ENCODE measurements at places on chromosomes 12 and 14. TPM values are rescaled to one million over a fixed set of nuclear protein-coding genes. Genes with fewer than 3 reads are reported as not detected.

- DNase-seq, result no peak
These were observed 1.2 kb upstream of the TRIM9 start for GRCh38 chr14:51095854-51096823.

- no peak for DNase-seq
These were observed 205.3 kb upstream of the PRICKLE1 start for GRCh38 chr12:42794806-42795205.

DNA sequence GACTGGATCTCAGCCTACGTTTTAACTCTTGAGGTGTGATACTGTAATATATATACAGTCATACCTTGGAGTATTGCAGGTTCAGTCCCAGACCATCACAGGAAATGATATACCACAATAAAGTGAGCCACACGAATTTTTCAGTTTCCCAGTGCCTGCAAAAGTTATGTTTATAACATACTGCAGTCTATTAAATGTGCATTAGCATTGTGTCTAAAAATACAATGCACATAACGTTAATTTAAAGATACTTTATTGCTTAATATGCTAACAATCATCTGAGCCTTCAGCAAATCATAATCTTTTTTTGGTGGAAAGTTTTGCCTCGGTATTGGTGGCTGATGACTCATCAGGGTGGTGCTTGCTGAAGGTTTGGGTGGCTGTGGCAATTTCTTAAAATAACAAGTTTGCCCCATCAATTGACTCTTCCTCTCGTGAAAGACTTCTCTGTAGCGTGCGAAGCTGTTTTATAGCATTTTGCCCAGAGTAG, 18.9 kb downstream of the PYROXD1 start:
- DNase-seq, result no peak

- DNase-seq, result no peak
These were observed 55.1 kb upstream of the DBX2 start for GRCh38 chr12:45105996-45106395.

DNA sequence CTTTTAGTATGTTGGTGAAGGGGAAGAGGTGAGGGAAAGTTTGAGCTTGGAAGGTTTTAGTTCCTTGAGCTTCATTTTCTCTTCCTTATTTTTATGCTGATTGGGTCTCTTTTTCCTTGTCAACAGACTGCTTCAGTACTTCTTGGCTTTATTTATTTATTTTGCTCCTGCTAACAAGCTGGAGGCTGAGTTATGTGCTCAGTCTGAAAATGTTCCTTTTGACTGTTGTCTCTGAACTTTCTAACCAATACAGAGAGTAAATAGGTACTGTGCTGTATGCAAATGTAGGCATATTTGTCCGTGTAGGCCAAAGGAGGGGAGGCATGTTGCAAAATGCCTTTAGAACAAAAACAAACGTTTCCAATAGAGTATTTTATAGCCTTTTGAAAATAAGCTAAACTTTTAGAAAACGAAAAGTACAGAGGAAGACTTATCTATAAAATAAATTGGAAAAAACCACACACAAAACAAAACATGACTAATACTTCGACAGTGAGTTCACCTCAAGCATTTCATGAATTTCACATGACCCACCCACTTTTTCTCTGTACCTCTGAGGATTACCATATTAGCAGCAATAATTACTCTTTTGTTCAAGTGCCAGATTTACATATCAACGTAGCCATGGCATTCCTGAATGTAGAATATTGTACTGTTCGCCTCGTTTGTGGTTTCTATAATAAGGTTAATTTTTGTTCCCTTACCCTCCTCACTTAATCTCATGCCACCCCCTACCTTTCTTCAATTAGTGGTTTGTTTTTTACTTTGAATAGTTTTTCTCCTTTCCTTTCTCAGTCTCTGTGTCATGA, 4.7 kb upstream of the CREBL2 start:
- no peak for DNase-seq

DNA sequence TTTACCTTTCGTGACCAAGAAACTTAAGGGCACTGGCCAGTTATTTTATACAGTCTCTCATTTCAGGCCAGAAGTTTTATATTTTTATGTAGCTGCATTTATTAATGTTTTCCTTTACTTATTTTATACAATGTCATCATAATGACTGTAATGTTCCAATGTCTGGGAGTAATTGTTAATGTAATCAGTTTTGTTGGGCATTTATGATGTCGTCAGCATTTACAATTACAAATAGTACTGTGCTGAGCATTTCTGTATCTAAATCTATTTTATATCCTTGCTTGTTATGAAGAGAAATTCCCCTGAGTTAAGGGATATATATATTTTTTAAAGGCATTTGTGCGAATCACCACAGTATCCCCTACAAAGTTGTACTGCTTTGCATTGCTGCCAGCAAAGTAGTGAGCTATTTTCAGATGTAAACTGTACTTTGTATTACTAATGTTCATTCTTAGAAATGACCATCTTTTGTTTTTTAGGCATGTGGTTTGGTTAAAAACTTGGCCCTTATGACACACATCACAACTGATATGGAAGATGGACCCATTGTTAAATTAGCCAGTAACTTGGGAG, 74.4 kb downstream of the POLR3B start:
- no peak for DNase-seq

DNA sequence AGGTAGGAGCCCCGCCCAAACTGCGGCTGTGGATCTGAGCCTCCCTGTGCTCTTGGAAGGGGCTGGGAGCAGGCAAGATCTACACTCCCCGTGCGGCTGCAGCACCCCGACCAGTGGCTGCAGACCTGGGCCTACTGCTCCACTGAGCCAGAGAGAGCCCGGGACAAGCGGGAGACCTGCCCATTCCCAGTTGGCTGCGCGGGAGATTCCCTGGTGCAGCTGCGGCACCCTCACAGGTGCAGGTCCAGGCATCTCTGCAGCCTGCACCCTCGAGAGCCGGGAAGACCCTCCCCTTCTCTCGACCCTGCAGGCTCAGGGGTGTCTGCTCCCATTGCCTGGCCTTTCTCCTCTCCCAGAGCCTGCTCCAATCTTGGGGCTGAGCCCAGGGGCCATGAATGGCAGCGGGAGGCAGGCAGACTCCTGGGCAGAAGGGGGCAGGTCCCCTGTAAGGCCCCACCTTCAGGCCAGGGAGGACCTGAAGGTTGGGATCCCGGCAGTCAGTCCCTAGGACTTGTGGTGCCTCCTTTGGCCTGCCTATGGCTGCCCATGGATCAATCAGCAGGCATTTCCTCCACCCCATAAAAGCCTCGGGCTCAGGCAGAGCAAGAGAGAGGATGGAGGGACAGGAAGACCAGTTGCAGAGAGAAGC, 8.8 kb upstream of the A2M start:
- DNase-seq, result no peak

GRCh38 chr12:12508612-12509011, 54.1 kb downstream of the DUSP16 start:
- DNase-seq, result no peak

- no peak for DNase-seq
These were observed 73.5 kb downstream of the TNFAIP2 start for GRCh38 chr14:103196716-103197115.

- DNase-seq, result no peak
These were observed 17.6 kb upstream of the PEX5 start for GRCh38 chr12:7171854-7172253.

GRCh38 chr14:63632932-63633514, 8.6 kb downstream of the WDR89 start:
- DNase-seq, result no peak

- DNase-seq, result no peak
These were observed 60.5 kb downstream of the PRKAB1 start for GRCh38 chr12:119728444-119728745.

DNA sequence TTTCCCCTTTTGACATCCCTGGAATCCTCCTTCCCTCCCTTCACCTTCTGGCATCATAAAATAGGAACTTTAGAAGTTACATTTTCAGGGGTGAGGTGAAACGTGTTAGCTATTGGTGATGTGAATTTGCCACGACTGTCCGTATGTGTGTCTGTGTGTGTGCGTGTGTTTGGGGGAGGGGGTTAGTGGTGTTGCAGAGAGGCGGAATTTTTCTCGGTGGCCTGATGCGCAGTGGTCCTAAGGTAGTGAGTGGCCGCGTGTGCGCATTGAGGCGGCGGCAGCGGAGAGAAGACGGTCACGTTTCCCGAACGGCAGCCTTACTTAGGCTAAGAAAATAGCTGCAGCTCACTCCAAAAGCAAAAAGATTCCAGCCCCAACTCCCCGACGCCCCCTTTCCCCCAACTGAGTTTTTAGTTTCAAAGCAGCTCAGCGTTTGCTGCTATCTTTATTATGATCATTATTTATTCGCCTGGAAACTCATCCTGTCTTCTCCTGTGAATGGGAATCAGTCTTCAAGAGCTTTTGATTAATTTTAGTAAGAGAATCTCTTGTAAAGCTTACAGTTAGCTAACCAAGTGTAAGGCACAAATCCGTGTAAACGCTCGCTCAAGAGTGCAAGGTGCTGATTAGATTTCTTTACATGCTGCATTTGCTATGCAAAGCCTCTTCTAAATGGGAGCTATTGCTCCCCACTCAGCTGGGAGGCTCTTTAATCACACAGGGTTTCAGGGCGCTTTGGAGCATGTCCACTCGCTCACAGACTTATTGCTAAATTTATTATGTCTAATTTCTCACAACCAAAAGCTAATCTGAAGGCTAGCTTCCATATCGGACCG, 4.7 kb downstream of the FLRT2 start:
- DNase-seq, result no peak

DNA sequence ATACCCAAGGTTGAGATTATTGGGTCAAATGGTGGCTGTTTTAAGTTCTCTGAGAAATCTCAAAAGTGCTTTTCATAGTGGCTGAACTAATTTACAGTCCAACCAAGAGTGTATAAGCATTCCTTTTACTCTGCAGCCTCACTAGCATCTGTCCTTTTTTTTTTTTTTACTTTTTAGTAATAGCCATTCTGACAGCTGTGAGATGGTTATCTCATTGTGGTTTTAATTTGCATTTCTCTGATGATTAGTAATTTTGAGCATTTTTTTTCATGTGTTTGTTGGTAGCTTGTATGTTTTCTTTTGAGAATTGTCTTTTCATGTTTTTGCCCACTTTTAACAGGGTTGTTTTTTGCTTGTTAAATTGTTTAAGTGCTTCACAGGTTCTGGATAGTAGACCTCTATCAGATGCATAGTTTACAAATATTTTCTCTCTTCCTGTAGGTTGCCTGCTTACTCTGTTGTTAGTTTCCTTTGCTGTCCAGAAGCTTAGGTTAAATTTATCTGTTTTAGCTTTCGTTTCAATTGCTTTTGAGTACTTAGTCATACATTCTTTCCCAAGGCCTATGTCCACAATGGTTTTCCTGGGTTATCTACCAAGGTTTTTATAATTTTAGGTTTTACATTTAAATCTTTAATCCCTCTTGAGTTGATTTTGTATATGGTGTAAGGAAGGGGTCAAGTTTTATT, 881.3 kb upstream of the SEL1L start:
- no peak for DNase-seq

DNA sequence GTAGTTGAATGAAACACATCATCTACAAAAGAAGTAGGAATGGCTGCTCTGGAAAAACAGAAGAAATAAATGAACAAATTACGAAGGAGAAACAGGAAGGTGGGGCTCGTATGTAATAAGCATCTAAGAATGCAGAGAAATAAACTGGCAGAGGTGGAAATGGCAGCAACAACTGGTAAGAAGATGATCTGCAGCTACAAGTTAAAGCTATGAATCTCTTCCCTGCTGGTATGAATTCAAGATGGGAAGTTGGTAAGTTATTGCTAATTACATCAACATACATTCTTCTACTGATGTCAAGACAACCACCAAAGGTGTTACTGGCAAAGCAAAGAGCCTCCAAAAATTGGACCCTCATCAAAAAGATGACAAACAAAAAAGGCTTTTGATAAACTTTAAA, 59.8 kb downstream of the HECTD4 start:
- no peak for DNase-seq

DNA sequence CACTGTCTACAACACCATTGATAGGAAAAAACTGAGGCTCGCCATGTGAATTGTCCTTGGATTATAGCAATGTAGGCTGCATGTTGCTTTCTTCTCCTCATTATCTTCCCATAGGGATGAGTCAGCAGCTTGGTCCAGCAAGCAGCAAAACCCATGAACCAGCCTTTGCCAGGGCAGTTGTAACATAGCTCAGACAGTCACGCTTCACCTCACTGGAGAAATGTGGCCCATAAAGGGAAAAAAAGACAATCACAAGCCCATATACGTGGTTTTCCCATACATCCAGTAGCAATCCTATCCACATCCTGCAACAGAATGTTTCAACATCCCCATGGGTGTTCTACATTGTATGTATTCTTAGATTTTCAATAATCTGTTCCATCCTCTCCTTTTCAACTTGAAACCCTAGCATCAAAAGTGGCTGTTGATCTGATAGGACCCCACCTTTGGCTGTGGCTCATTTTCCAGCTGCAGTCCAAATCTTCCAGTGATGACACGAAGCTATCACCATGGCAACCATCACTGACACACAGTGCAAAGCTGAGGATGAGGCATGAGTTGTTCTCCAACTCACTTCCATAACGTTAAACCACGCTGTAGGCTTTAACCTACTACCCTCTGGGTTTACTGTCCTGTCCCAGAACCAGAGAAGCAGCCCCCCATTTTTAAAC, 34.0 kb downstream of the GRIN2B start:
- DNase-seq, result no peak

DNA sequence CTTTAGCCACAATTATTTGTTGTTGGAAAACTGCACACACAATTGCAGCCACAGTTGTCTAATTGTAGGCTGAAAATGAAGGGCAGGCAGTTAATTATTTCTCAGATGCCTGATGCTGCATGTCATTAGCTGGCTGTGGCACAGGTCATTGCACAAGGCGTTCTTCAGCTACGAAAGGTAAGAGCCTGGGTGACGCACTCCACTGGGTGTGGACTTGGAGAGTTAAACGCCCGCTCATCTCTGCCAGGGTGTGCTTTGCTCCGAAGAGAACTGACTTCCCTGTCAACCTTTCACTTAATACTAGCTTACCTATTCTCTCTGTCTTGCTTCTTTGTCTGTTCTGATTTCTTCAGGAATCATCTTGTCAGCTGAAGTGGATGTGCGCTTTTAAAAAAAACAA, 91.4 kb upstream of the CPM start:
- DNase-seq, result no peak

DNA sequence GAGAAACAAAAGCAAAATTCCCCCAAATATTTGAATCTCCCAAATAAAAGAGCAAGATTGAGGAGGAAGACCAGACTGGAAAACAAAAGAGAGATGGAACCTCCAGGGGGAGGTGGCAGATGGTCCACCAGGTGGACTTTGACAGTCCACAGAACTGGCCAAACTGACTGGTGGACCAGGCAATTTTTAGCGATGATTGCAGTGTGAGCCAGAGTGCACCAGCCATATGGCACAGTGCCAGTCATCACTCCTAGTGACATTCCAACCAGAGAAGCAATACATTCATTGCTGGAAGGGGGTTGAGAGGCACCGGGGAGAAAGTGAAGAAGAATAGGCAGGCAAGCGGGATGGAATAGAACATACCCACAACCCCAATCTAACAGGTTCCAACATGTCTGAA, 182.9 kb downstream of the EXOC5 start:
- no peak for DNase-seq

Gene DBX2
- total RNA-seq, result 0.73 TPM

Gene MTA1
- 70.1 TPM for total RNA-seq

Gene IFI27L2
- 92.1 TPM for total RNA-seq

Gene OR6J1
- total RNA-seq, result not detected

Gene DNAL1
- 6.1 TPM for total RNA-seq

Gene SLC38A1
- 219 TPM for total RNA-seq

Gene LRTM2
- not detected for total RNA-seq

Gene GZMB
- total RNA-seq, result not detected
